Calu3 (cell line): ENCODE measurements at places on chromosomes 16 and 17.
A peak's percentile ranks its signal among the peaks of the same experiment; 100 is the strongest.

- DNase-seq = no peak
Observed at GRCh38 chr17:77115510-77115909, 25.3 kb upstream of the SEC14L1 start.

DNA sequence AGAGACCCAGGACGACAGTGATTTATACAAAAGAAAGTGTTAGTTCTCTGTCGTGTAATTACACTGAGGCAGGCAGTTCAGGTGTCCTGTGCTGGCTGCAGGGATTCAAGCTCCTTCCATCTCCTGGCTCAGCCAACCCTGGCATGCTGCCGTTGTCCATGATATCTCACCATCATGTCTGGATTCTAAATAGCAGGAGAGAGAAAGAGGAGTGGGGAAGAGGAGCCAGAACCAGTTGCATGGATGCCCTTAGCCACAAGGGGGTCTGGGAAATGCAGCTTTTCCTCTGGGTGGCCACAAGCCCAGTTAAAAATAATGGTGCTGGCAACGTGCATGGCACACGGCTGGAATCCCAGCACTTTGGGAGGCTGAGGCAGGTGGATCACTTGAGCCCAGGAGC, 9.7 kb downstream of the C16orf54 start:
- DNase-seq = no peak

- DNase-seq = no peak
Observed at GRCh38 chr17:35664685-35665084, 66.8 kb upstream of the RASL10B start.

- no peak for DNase-seq
Observed at GRCh38 chr16:11272921-11273720, at the start of gene PRM3. Gene PRM3 (minus strand): TSS chr16:11273629. CDS start chr16:11273595, 34 bp downstream.

DNA sequence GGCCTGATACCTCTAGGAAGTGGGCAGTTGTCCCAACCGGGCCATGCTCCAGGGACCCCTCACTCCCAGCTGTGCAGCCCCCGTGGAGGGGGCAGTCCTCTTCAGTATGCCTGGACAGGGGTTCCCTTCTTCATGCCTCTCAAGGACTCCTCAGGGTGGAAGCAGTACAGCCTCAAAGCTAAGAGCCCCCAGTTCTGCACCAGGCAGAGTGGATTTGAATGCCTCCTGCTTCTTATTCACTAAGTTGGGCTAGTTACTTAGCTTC, 23.9 kb upstream of the ST6GALNAC1 start:
- DNase-seq = no peak

GRCh38 chr16:12341423-12341822, 364.9 kb downstream of the SNX29 start:
- peak; percentile 56 for DNase-seq

DNA sequence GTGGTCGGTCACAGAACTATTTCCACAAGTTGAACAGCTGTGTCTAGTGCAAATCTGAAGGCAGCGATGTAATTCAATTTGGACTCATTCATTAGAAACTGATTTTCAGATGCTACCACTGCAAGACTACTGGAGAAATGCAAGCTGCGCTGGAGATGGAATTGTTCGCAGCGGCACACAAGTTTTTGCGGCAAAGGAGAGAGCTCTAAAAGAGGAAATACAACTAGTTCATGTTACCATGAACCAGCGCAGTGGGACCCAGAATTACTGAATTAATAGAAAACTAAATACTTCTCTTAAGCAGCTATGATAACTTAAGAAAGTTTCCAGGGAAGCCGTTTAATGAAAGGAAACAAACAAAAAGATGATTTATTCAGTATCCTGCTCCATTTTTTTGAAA, 1.9 kb downstream of the CREBBP start:
- DNase-seq = no peak

DNA sequence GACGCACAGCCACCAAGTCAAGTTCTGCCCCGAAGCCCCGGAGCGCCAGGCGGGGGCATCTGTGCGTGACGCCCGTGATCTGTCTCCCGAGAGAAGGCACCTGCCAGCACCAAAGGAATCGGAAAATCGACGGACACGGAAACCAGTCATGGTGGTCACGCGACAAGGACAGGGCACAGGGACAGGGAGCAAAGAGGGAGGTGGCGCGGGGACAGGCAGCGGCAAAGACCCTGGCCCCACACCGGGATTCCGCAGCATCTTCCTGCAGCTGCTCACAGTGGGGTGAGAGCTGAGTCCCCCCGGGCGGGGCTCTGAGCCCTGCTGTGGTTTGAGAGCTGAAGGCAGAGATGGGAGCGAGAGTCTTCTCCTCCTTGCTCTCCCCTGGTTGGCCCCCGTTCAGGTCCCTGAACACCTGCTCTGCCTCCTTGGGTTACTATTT, 56.4 kb downstream of the ABR start:
- no peak for DNase-seq

- peak; percentile 7 for DNase-seq
Observed at GRCh38 chr17:30345527-30346075, 11.7 kb upstream of the TMIGD1 start.

DNA sequence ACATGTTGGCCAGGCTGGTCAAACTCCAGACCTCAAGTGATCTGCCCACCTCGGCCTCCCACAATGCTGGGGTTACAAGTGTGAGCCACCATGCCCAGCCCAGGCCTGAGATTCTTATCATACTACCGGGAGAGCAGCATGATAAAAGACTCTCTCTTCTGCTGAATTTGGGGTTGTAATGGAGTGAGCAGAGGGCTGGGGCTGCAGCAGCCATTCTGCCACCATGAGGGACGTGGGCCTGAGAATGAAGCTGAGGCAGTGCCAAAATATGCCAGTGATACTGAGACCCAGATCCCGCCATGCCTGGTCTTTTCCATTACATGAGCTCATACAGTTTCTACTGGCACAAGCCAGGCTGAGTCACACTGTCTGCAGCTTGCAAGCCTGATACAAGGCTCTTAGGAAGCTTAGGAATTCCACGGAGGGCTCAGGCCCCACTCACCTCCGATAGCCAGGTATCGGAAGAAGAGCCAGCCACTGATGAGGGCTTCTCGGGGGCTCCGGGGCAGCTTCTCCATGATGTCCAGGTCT, 19.6 kb upstream of the P2RX1 start:
- no peak for DNase-seq

DNA sequence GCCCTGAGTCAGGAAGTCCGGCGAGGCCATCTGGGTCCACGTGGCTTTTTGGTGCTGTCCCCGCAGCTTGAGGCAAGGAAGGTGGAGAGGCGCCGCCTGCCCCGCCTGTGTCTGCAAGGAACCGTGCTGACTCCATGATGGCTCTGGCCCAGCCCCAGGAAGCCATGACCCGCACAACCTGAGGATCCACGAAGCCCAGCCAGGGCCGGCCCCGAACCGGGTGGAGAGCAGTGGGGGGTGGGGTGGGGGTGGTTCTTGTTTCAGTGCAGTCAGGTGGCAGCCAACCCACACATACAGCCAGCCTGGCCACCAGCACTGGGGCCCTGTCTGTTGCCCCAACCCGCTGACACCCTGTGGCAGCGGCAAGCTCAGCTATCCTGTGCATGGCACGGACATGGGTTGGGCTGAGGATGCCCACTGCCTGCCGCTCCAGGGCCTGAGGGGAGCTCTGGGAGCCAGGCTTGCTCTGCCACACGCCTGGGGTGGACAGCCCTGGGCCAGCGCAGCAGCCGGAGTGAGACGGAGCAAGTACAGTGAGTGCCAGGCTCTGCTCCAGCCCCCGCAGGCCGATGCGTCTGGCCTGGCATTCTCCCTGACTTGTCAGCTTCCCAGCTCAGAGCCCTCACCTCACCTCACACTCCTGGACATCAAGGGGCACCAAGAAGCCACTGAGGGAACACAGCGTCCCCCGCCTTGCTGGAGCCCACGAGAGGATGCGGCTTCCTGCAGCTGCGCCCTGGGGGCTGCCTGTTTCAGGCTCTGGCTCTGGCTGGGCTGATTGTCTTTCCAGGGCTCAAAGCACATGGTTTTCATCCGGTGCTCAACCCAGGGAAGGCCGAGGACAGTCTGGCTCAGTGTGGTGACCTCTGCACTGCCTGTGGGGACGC, 68.8 kb downstream of the LMF1 start:
- no peak for DNase-seq

DNA sequence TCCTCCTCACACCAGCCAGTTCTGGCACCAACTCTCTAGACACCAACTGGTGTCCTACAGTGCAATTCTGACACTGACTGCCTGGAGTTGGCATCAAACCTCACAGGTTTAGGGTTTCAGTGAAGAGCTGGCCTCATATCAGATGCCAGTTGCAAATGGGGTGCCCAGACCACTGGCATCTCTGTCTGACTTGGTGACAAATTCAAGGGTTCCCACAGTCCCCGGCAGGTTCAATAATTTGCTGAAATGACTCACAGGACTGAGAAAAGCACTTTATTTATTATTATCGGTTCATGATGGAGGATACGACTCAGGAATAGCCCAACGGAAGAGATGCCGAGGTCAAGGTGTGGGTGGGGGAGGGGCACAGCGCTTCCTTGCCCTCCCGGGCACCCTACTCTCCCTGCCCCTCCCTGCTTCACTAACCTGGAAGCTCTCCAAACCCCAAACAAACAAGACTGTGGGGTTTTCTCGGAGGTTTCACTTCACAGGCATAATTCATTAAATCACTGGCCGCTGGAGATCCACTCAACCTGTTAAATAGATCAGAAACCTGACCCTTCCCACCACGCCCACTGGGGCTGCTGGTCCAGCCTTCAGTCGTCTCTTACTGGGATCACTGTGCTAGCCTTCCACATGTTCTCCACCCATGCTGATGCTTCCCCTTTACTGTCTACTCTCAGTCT, 1.7 kb upstream of the NLRP1 start:
- DNase-seq = peak; percentile 8

- no peak for DNase-seq
Observed at GRCh38 chr17:61718022-61718421, 127.0 kb upstream of the NACA2 start.
